ENCODE measurements at places on chromosomes 3 and 15.

DNA sequence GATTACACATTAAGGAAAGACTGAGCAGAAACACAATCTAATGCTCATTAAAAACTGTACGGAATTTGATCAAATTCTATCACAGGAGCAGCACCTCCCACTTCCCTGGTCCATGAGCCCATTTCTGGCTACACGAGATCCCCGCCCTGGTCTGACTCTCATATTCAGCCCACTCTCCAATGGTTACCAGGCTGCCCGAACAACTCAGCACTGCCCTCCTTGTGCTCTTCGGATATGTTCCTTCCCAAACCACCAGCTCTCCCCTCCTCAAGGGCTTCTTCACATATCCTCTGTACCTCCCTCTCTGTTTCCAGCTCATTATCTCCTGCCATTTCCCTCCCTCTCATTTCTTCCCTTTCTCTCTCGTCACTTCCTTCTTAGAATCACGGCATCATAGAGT lies 180.5 kb downstream of the RSL24D1 start:
- no peak for DNase-seq

GRCh38 chr15:63287109-63287508 lies 9.7 kb downstream of the APH1B start:
- DNase-seq = no peak

DNA sequence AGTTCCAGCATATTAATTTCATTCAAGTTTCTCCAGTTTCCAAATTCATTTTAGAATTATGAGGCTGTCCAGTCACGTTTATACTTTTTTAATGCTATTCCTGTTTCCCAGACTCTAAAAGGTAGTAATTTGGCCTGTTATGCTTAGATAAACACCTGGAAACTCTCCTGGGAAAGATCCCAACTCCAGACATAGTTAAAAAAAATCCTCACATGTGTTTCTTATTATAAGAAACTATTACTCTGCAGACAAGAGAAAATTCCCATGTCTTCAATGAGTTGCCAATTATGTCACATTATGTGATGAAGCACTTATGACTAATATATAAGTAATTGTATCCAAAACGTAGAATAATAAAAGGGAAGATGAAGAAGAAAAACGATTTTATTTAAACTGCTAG lies 137.1 kb upstream of the TMC3 start:
- no peak for DNase-seq

DNA sequence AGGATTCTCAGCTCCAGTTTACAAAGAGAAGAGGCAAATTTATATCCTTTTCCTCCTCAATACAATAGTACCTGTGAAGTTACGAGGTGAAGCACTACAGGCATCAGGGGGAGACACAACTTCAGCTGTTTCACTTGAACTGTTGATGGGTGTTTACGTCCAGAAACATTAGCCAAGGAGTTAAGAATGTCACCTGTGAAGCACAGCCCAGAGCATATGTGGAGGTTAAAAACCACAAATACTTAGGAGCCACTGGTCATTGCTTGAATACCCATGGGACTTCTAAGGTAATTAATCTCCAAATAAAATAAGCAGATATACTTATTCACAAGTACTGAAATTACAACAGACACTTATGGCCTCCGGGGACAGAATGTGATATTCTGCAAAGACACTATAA lies 246.5 kb downstream of the ULK4 start:
- DNase-seq = no peak

GRCh38 chr3:53890726-53891475 lies 758 bp downstream of the SELENOK start:
- no peak for DNase-seq

DNA sequence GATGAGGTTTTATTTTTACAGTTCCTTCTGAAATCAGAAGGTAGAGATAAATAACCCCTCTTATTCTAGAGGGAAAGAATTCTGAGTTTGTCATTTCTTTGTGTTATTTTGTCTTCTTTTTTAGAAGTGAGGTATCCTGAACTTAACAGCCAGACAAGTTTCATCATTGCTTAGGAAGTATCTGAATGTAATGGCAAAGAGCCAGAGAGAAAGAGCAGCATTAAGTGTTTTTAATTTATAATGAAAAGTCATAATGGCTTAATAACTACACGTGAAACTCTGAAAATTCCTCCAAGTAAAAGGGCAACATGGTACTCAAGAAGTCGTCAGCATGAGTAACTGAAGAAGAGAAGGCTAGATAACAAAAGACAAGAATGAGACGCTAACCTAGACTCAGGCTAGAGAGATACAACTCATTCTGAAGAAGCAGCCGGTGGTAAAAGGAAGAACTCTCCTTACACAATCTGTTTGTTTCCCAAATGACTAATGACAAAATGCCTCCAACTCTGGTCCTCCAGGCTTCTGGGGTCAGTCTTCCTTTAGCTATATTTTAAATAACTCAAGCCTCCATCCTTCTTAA lies 116.2 kb upstream of the NECTIN3 start:
- DNase-seq = no peak

DNA sequence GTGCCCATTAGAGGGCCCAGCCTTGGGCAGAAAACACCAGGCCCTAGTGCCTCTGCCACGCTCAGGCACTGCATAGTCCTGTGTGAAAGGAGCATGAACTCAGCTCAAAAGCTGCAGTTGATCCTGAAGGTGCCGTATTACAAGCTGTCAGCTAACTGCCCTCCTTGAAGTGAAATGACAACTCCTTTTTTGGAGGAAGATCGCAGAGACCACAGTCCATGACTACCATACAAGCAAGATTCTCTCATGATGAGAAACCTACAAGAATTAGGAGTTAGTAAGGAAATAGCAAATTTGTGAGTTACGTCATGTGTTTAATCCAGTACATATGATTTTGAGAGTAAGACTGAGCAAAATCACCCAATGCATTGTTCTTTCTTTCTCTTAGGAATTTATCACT lies 513.9 kb upstream of the NR2F2 start:
- no peak for DNase-seq

GRCh38 chr3:24512564-24513197 lies 18.0 kb upstream of the THRB start:
- DNase-seq = no peak
